ENCODE measurements at places on chromosomes 13 and 19.

- DNase-seq, result no peak
Measured at GRCh38 chr13:44652962-44653660, 77.0 kb upstream of the TSC22D1 start.

DNA sequence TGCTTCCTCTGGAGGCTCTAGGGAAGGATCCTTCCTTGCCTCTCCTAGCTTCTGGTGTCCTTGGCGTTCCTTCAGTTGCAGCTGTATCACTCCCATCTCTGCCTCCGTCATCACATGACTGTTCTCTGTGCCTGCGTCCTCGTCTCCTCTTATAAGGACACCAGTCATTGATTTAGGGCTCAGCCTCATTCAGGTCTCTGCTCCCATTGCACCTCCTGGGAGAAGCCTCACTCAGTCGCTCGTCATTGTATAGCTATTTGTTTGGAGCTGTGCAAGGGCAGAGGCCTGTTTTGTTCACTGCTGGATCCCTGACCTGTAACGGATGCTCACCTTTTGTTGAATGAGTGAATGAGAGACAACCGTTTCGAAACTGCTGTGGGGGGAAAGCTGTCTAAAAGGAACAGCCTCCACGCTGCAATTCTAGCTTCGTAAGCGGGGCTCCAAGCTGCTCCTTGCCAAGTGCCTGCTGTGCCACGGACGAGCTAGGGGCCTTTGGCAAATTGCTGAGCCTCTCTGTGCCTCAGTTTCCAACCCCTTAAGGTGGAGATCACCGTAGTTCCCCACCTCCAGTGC is 17.2 kb downstream of the BRSK1 start:
- no peak for DNase-seq

DNA sequence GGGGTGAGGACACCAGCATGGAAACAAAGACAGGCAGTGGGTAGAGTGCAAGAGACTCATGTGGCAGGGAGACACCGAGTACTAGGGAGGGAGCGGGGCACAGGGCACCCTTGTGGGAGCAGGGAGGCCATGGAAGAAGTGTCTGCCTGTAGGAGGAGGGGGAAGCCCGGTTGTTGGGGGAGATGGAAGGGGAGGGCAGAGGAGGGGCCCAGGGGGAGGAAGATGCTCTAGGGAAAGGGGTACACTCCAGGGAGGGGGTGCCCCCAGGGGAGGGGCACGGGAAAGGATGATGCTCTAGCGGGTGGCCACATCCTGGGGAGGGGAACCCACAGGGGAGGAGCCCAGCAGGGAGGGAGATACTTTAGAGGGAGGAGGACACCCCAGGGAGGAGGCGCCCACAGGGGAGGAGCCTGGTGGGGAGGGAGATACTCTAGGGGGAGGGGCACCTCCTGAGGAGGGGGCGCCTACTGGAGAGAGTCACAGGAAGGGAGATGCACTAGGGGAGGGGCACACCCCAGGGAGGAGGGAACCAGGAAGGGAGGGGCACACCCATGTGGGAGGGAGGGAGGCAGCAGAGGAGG is 24.9 kb downstream of the CPAMD8 start:
- DNase-seq, result peak; percentile 59

DNA sequence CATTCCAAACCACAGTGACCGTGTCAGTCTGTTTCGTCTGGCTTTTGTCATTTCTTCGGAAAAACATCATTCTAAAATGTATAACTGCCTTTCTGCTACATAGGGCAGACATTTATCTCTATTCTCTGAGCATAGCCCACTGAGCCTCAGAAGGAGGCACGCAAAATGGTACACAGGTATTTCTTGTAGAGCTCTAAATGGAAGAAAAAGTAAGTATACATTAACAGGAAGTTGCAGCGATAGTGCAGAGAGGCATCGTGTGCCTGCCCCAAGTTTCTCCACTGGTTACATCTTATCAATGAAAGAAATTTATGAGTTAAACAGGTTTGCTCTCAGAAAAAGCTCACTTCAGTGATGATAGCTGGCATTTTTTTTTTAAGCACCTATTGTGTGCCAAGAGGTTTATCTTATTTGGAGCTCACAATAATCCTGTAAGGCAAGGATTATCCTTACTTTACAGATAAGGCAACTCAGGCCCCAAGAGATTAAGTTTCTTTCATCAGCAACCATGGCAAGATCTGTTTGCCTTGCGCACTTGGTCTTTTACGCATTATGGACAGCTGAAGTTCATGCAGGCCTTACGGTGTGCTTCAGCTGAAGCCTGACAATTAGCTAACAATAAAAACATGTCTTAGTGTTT is 1.2 kb upstream of the RCBTB2 start:
- DNase-seq, result no peak

GRCh38 chr19:56732976-56733375 is 61.4 kb upstream of the ZNF835 start:
- DNase-seq, result no peak

- DNase-seq, result no peak
Measured at GRCh38 chr13:100108913-100109507, 20.1 kb downstream of the PCCA start.

DNA sequence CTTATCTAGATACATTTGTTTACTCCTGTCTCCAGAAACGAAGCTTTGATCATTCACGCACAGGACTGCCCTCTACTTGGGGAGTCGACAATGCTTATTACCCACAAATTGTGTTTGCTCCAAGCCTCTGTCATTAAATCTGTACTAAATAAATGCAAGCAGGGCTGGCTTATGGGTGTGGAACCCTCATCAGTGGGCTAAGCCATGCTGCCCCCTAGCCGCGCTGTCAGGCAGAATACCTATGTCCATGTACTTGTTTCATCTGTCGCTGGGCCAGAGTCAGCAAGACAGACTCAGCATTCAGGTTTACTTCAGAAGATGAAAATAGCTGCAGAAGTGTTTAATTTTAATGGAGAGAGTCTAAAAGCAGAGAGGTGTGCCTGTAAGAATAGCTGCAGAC is 110.0 kb upstream of the PRR20A start:
- no peak for DNase-seq

DNA sequence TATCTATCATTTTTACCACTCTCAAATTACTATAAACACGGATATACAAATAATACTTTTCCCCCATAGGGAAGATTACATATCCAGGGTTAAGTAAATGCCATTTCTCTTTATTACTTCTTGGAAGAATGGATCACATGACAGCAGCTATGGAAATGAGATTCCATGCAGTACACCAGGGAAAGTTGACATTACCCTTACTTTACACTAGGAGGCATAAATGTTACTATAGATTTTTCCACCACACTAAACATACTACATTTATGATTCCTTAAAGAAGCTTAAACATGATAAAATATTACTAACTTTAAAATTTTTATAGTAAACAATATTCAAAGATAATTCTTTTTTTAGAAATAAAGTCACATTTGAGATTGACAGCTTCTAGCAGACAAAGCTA is 611.4 kb downstream of the PCDH9 start:
- DNase-seq, result no peak

DNA sequence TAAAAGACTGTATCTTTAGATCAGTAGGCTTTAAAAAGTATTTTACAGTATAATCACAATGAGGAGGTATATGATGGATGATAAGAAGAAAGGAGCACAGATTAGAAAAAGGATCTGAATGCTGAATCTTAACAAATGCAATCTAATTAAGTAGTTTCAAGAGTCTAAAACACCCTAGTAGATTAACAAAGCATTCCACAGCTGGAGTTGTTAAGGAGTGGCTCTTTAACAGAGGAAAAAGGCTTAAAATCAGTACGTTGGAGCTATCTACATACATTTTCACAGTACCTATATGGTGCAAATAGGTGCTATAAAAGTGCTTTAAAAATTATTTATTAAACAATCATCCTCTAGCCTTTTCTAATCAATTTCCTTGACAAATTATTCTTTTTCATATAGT is 34.5 kb downstream of the TSC22D1 start:
- DNase-seq, result no peak

- no peak for DNase-seq
Measured at GRCh38 chr19:37412700-37413099, 41.8 kb downstream of the ZNF527 start.

- no peak for DNase-seq
Measured at GRCh38 chr19:16892436-16892835, 3.6 kb downstream of the F2RL3 start.

- DNase-seq, result no peak
Measured at GRCh38 chr13:98447881-98448641, 128.8 kb downstream of the STK24 start.

- DNase-seq, result no peak
Measured at GRCh38 chr19:31340042-31341025, 8.9 kb downstream of the TSHZ3 start.

DNA sequence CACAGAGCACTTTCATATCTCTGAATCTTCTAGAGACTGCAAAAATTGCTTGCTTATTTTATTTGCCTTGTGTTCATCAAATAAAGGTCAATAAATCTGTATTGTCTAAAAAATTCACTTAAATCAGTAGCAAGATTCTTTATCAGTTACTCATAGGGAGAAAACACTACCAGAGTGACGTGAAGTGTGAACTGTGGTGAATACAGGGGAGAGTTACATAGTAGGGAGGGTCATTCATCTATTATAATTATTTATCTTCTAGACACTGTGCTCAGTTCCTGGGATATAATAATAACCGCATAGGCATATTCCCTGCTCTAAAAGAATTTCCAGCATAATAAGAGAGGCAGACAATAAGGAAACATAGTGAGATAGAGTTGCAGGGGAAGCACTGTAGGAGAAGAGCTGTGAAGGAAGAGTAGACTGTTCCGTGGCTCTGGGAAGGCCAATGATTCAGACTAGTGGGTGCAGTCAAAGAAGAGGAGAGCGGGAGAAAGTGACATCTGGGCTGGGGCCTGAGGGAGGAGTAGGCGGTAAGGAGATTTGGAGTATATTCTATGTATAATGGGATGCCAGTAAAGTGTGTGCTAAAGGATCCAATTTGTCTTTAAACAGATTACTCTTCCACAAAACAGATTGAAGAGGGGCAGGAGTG is 84.0 kb upstream of the TDRD3 start:
- DNase-seq, result no peak

DNA sequence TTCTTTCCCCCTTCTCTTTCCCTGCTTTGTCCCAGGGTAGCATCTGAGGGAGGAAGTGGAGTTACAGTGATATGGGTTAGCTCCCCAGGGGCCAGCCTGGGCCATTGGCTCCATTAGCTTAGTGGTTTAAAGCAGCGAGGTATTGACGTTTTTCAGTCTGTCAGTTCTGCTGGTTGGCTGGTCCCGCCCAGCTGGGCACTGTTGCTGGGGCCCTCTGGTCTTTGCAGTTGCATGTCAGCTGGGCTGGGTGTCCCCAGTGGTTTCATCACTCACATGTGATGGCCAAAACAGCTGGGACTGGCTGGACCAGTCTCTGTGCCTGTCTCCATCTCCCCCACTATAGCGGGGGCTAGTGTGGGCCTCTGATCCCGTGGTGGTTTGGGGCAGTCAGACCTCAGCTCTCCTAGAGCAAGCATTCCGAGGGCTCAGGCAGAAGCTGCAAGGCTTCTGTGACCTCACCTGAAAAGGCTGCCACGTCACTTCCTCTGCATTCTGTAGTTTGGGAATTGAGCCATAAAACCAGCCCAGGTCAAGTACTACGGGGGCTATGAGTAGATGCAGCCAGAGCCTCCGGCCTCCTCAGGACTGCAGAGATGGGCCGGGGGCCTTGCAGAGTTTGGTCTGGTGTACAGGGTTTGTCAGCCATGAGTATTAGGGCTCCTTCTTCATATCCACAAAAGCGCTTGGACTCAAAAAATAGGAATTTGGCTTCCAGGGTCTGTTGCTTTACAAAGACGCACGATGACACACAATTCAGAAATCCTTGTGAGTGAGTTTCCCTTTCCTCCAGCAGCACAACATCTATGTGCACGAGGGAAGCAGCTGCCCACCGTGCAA is 30.0 kb downstream of the TSSK6 start:
- DNase-seq, result no peak

DNA sequence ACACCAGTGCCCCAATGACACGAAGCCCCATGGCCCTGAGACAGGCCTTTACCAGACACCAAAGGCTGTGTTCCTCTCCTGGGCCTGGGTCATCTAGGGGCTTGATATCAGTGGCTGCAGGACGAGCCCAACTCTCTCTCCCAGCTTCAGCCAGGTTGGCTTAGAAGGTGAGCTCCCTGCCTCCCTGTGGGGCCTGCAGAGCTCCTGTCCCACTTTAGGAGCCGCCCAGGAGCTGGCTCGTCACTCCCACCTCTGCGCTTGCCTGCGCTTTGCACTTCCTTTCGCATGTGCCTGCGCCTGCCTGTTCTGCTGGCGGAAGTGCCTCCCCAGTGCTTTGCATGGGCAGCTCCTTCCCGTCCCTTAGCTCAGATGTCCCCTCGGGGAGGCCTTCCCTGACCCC is 4.9 kb downstream of the CALM3 start:
- DNase-seq, result no peak

- DNase-seq, result no peak
Measured at GRCh38 chr13:106100171-106100919, 435.1 kb downstream of the EFNB2 start.

DNA sequence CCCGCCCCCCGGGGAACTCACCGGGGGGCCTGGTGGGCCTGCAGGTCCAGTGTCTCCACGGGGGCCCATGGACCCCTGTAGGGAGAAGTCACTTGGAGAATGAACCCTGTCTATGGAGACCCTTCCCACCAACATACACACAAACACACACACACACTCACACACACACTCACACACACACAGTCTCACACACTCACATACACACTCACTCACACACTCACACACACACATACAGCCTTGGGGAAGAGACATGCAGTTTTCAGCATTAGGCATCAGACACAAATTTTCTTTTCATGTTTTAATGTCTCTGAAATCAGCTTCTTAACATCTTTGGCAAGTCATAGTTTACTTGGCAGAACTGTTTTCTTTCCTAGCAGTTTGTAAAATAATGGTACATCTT is 31.0 kb upstream of the OLFM2 start:
- DNase-seq, result no peak

- no peak for DNase-seq
Measured at GRCh38 chr19:15147090-15147489, 39.9 kb downstream of the SYDE1 start.

DNA sequence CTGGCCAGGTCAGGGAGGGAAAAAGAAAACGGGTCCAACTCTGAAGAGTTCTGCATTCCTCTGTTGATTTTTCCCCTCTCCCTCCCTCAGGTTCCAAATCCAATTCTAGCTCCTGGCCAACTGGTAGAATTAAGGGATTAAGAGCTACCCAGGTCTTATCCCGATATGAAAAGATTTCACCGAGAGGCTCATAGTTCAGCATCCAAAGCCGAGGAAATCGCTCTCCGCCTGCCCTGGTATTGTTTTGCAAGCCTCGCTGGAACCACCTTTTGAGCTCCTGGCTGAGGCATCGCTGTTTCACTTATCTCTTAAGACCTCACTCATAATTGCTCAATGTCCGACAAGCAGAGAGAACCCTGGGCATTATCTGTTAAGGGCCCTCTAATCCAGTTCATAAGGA is 180.4 kb downstream of the URI1 start:
- DNase-seq, result no peak

DNA sequence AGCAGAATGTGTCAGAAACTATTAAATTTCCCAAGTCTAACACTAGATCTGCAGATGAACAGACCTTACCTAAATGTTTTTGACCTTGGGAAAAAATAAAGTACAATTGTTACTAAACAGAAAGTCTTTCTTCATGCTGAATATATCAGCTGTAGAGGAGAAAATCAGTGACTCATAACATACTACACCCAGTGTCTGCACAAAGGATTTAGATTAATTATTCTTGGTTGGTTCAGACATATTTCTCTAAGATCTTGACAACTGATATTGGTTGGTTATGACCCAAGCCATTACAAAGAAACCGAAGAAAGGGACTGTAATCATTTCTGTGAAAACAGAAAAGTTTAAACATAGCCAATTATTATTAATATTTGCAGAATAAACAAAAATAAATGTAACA is 225.1 kb downstream of the HS6ST3 start:
- DNase-seq, result no peak

- no peak for DNase-seq
Measured at GRCh38 chr13:32956595-32956933, 59.7 kb upstream of the KL start.
